ENCODE measurements at places on chromosomes 7 and 10. TPM values are rescaled to one million over a fixed set of nuclear protein-coding genes. Genes with fewer than 3 reads are reported as not detected.

The ZNF248 gene
- 3.2 TPM for total RNA-seq

The NDUFB8 gene
- 279 TPM for total RNA-seq

The SLC18A3 gene
- not detected for total RNA-seq

The BICC1 gene
- 13.5 TPM for total RNA-seq

The AGR3 gene
- not detected for total RNA-seq

The ERV3-1 gene
- total RNA-seq: 3.4 TPM

The GJC3 gene
- total RNA-seq: not detected

The MBL2 gene
- total RNA-seq: not detected

The HSPA14 gene
- total RNA-seq: 12.1 TPM

The ACSM6 gene
- not detected for total RNA-seq

The CLDN3 gene
- total RNA-seq: not detected

The C7orf33 gene
- not detected for total RNA-seq

The GTF2IRD1 gene
- total RNA-seq: 25.7 TPM

The PPP1R17 gene
- total RNA-seq: not detected

The AKR1C4 gene
- total RNA-seq: not detected

The MKLN1 gene
- 20.5 TPM for total RNA-seq

The PLXNA4 gene
- total RNA-seq: under 0.01 TPM

The ELN gene
- 1.7 TPM for total RNA-seq

The SLC26A5 gene
- total RNA-seq: not detected

The HOXA4 gene
- not detected for total RNA-seq

The AKR1C2 gene
- total RNA-seq: 5.0 TPM

The RBP3 gene
- total RNA-seq: under 0.01 TPM

The KIAA1549 gene
- total RNA-seq: 1.2 TPM

The RSU1 gene
- total RNA-seq: 82.9 TPM

The FZD8 gene
- 2.0 TPM for total RNA-seq

The OR13A1 gene
- total RNA-seq: not detected

The PNLIPRP3 gene
- total RNA-seq: not detected

The PUS7 gene
- total RNA-seq: 10.7 TPM

The BTBD16 gene
- total RNA-seq: not detected

The FZD1 gene
- total RNA-seq: 3.5 TPM

The MCM10 gene
- 3.2 TPM for total RNA-seq

The FGFBP3 gene
- 0.18 TPM for total RNA-seq

The PRPS1L1 gene
- not detected for total RNA-seq

The PTF1A gene
- total RNA-seq: not detected

The TUBAL3 gene
- total RNA-seq: not detected

The CAV1 gene
- 856 TPM for total RNA-seq

The PDAP1 gene
- total RNA-seq: 181 TPM

The TMEM213 gene
- not detected for total RNA-seq

The ATP6V0A4 gene
- total RNA-seq: not detected

The CFAP69 gene
- total RNA-seq: 3.4 TPM

The VGF gene
- 0.53 TPM for total RNA-seq

The TMEM130 gene
- total RNA-seq: not detected

The OR6B1 gene
- not detected for total RNA-seq

The TBC1D12 gene
- total RNA-seq: 4.3 TPM

The HUS1 gene
- total RNA-seq: 19.9 TPM

The EPO gene
- not detected for total RNA-seq

The TEX36 gene
- total RNA-seq: not detected

The BCAP29 gene
- 85.9 TPM for total RNA-seq

The XRCC2 gene
- 2.8 TPM for total RNA-seq

The ANKRD30A gene
- not detected for total RNA-seq

The VSTM4 gene
- total RNA-seq: under 0.01 TPM

The STEAP2 gene
- 2.6 TPM for total RNA-seq

The ZNF277 gene
- 25.5 TPM for total RNA-seq

The ARHGEF35 gene
- 2.5 TPM for total RNA-seq

The IGF2BP3 gene
- 20.2 TPM for total RNA-seq

The STEAP1B gene
- 3.2 TPM for total RNA-seq

The CYP3A7 gene
- total RNA-seq: not detected

The DHTKD1 gene
- 20.6 TPM for total RNA-seq

All from myometrial cell (primary cell).